Stimulated activated CD8-positive, alpha-beta memory T cell treated with anti-CD3 and anti-CD28 coated beads, Interleukin-15, amount 100 ng/mL, for 4 hours (primary cell): ENCODE measurements at places on chromosomes 16 and 17.

DNA sequence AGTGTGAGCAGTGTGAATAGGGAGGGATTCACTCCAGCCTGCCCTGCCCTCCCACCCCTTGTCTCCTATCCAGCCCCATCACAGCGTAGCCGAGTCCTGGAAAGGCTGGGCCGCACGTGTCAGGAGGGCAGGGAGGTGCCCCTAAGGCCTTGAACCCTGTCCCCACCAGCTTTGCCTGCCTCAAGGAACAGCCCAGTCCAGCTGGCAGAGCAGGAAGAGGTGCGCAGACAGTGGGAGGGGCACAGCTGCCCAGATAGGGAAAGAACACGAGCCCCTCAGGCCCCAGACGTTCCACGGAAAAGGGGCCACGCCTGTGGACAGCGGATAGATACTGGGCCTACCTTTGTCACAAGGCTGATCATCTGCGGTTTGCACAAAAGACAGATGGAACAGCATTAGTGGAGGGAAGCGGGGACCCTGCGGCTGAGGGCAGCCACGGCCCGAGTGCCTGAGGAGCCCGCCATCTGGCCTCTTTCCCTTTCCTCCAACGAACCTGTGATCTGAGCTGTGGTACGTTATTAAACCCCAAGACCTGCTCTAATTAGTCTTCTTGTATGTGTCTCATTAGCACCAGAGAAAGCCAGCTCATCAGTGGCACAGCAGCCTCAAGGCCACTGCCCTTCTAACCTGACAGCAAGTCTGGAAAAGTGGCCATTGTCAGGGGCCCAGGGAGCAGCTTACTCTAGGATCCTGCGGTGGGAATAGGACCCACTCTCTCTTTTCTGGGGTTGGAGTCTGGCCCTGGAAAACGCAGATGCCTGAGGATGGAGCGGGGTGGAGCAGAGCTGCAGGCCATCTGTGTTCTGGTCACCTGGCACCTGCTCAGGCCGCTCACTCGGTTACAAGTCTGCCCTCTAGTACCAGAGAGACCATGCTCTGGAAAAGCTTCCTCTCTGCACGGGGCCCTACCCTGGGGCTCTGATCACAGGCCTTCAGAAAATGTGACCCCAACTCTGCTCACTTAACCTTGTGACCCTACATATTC lies 16.3 kb downstream of the MPP3 start:
- no peak for DNase-seq

GRCh38 chr17:48127371-48128051 lies 19.9 kb downstream of the SNX11 start:
- DNase-seq: no peak

DNA sequence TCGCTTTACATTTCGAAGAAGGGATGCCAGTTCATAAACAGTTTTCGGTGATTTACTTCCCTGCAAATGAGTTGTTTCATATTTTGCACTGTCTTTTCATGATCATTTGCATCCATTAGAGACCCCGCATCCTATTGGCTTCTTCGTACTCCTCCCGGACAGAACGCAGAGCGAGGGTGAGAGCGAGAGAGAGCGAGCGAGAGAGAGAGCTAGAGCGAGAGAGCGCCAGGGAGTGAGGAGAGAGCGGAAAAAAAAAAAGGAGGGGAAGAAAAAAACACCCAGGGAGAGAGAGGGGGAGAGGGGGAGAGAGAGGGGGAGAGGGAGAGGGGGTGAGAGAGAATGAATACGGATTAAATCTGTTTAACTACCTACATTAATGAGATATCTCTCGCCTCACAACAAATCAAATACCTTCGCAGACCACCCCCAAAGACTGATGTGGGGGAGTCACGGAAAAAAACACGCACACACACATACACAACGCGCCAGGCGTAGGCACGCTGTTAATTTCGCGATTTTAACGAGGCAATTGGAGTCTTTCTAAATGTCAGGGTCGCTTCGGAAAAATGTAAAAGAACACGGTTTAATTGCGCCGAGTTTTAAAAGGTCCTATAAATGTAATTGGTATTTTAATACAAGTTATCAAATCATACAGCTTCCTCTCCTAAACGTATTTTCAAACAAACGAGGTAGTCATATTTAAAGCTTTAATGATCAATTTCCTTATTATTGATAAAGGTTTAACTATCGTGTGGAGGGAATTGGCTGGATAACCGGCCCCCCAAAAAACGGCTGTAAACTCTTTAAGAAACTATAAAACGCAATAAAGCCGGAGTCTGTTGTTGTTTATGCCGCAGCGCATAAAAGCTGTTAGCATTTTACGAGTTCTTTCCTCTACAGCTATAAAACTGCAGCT lies at the start of gene HOXB8:
Gene HOXB8, minus strand, starts transcription at position 246 of the 916 bp plus-strand sequence. CDS start 588 bp downstream, outside the sequence.
- no peak for DNase-seq

DNA sequence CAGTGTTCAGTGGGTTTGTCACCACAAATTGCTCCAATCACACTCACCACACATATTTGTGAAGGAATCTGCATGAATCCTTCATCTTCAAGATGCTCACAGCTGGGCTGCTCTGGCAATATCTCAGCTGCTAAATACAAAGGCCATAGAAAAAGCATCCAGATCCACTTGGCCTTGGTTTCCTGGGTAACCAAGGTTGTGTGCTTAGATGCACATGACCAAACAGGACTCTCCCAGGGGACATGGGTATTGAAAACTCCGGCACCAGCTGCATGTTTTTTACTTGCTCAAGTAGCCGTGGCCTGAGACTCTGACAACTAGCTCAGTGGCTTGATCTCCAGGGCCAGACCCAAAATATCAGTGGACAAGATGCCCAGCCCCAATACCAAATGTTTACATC lies 131.3 kb downstream of the CBLN1 start:
- DNase-seq: no peak

DNA sequence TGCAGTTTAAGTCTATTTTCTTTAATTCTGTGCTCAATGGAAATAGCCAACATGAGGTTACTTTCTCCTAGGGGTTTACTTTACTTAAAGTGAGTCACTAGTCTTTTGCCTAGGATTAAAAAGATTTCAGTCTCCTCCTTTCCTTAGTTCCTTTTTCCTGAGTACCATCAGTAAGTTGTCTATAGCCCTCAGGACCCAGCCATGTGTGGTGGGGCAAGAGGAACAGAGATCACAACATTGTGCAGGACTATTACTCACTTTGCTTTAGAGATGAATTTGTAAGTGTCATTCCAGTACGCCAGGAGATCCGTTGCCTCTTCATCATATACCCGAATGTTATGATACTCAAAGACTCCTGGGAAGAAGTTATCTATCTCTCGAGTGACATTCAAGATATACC lies 27.7 kb upstream of the CORO6 start:
- no peak for DNase-seq

DNA sequence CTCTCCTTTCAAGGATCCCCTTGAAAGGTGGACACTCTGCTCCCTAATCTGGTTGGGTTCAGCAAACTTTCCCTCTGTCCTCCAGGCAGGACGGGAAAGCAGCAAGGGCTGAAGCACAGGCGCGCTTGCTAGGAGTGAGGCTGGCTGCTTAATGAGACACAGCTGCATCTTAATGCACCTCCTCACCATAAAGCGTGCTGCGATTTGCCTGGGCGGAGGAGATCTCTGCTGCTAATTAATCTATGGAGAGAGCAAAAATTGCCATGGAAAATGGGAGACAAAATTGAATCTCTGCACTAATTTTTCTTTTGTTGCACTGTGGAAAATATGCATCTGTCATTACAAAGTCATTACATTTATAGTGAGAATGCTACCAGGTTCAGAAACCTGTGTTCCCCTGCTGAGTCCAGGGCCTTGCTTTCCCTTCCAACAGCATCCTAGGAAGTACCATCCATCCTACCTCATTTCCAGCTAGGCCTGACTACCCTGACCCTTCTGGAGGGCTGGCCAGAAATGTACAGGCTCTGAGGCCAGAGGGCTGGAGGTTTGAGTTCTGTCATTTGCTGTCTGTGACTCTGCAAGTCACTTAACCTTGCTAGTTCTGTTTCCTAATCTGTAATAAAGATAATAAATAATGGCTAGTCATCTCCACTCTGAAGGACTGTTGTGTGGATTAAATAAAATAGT lies 43.5 kb upstream of the BCAR1 start:
- DNase-seq: no peak

GRCh38 chr16:3321816-3322215 lies 16.5 kb downstream of the ZNF75A start:
- DNase-seq: no peak

GRCh38 chr16:51137097-51137496 lies 14.0 kb downstream of the SALL1 start:
- DNase-seq: no peak

- no peak for DNase-seq
These were observed 5.9 kb upstream of the DOC2A start for GRCh38 chr16:30016555-30017276.

GRCh38 chr17:82414548-82415281 lies 3.4 kb upstream of the HEXD start:
- peak; percentile 49 for DNase-seq

DNA sequence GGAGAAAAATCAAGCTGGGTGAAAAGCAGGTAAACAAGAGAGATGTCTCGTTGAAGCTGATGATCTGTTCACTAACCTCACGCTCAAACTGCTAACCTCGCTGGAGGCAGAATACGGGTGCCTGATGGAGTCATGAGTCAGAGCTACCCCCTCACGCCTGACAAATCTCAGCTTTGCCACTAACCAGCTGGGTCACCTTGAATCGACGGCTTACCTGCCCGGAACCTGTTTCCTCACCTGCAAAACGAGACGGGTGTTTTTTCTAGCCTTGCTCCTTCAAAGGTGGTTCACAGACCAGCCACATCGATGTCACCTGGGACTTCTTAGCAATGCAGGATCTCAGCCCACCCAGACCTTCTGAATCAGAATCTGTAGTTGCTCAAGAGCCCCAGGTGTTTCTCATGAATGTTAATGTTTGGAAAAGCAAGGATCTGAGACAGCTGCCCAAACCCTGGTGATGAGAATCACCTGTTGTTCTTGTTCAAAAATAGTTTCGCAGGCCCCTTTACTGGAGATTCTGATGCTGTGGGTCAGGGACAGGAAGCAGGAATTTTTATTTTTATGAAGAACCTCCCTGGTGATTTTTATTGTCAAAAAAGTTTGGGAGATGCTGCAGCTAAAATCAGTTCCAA lies 56.9 kb downstream of the MARCHF10 start:
- no peak for DNase-seq

- no peak for DNase-seq
These were observed 15.5 kb downstream of the MMP15 start for GRCh38 chr16:58040945-58041627.

GRCh38 chr17:83151056-83151441 lies 71.6 kb downstream of the METRNL start:
- DNase-seq: no peak

GRCh38 chr17:65455972-65456343 lies 105.5 kb downstream of the AXIN2 start:
- DNase-seq: no peak

DNA sequence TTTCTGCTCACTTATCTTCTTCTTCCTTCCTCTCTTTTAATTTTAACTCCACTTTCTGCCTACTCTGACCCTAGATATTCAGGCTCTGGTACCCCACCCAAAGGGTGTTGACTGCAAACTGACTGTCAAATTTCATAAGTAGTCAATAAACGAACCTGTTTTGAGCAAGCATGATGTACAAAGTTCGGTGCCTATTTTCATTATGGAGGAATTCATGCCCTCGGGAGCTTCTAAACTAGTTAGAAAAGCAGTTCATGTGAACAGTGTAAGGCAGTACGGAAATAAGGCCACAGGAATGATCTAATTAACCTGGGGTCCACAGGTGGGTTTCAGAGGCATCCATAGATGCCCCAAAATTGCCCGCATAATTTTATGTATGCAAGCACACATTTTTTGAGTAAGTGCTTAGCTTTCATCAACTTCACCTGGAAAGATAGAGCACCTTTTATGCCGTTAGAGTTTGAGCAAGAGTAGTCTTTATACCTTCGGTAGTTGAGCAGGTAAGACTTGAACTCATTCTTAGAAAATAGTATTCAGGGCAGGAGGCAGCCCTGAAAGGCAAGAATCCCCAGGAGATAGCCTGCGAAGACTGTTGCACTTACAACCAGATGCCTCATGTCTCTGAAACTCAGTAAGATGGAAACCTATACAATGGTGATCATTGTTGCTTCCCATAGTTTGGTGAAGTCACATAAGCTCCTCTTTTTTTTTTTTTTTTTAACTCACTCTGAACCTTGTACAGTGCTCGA lies 36.6 kb upstream of the TBX2 start:
- DNase-seq: no peak

- no peak for DNase-seq
These were observed 2.4 kb upstream of the MARVELD3 start for GRCh38 chr16:71623597-71623996.

DNA sequence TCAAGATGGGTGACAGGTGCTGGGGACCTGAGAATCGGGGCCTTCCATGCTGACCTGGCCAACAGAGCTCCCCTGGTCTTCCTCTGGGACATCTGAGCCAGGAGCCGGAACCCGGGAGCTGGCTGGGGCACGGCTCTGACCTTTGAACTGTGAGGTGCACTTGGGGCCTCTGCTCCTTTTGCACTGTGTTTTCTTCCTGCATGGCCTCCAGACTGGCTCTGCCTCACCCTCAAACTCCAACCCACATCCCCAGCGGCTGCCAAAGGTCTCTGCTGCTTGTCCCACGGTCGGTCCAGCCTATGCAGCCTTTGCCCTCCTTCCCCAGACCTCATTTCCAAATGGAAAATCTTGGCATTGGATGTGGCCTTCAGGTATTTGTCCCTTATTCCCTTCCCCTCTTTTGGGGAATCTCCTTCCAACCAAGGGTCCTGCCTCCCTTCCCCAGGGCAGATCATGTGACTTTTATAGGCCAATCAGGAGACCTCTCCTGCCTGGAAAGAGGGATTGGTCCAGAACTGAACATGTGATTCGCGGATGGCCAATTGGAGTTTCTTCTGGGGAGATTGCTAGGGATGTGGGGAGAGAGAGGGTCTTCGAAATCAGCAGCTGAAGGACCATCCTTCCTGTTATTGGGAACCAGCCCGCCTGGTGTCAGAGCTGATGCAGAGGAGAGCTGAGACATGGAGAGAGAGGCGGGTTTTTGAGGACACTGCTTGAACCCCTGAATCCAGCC lies 117.9 kb downstream of the CYLD start:
- no peak for DNase-seq

GRCh38 chr17:1228781-1229348 lies 41.4 kb upstream of the BHLHA9 start:
- no peak for DNase-seq

GRCh38 chr17:35596530-35597233 lies 9.6 kb downstream of the AP2B1 start:
- no peak for DNase-seq
